ENCODE measurements at places on chromosomes 5 and 9. TPM values are rescaled to one million over a fixed set of nuclear protein-coding genes. Genes with fewer than 3 reads are reported as not detected.

DNA sequence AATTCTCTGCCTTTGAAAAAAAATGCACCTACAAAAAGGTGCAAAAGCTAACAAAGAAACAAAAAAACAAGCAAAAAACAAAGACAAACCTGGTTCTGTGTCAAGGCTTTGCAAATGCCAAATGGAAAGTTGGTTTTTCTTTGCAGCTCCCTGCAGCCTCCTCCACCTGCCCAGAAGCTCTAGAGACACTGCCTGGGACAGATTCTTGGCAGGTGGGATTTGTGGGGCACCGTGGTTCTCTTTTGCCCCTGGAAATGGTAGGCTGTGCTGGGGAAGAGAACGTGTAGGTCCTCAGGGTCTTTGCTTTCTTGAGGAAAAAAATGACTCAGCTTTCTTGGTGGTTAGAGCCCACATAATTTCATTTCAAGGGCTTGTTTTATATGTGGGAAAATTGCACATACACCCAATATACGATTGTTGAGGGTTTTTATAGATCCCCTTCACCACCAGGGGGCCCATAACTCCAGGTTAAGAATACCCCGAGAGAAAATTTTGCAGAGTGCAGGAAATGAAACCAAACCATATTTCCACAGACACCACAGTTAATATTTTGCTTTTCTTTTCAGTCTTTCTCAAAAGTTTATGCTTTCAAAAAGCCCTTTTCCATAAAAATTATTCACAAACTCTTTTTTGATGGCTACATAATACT is 58.7 kb downstream of the NXNL2 start:
- no peaks in the 10 kb centered on the region for H3K36me3 ChIP-seq

The NXNL2 gene
- 0.32 TPM for total RNA-seq

DNA sequence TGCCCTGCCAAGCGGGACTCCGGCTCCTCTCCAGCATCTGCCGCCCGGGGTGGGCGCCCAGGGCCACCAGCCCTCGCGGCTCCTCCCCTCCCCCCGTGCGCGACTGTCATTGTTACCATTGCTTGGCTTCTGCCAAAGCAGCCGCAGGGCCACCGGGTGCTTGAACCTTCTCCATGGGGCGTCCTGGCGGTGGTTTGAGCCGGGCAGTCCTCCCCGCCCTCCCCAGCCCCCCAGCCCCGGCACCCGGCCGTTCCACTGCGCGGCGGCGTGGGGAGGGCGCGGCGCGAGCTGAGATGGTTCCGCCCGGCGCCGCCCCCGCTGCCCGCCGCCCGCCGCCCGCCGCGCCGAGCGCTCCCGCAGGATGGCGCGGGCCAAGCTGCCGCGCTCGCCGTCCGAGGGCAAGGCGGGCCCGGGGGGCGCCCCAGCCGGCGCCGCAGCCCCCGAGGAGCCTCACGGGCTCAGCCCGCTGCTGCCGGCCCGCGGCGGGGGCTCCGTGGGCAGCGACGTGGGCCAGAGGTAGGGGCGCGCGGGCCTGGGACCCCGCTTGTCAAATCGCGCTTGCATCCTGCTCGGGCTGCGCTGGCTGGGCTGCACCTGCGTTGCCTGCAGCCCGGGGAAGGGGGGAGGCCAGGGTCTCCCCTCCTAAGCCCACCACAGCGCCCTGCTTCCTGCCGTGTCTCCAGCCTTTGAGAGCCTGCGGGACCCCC is 34.4 kb downstream of the KCNT1 start:
- H3K4me1 ChIP-seq = no peaks in the 10 kb centered on the region
- no peak for DNase-seq

DNA sequence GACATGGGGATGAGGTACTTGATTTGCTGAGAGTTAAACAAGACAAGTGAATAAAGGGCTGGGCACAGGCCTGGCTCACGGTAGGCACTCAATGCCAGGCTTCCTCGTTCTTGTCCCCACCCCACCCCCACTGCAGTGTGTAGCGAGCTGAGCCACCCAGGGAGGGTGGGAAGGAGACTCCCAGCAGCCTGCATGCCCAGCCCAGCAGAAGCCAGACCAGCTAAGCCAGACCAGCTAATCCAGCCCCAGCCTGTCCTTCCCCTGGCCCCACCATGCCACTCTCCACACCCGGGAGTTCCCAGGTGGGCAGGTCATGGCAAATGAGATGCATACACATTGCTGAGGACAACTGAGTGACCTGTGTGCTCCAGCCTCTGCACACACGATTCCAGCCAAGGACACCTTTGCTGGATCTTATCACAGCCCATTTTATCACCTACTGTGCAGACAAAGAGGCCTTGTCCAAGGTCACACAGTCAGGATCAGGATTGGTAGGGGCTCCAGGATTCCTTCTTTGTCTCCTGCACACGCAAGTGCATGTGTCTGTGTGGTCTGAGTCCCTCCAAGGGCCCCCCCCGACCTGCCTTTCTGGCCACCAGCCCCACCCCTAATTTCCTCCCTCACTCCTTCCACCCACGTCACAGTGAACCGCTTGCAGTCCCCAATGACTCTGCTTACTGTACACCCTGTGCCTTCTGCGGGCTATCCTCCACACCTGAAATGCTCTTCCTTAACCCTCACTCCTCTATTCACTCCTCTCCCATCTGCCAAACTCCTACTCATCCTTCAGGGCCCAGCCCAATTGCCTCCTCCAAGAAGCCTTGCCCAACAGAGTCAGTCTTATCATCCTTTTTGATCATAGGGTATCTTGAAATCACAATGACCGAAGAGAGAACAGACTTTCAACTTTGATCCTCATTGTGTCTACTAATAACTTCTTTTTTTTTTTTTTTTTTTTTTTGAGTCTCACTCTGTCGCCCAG is 26.6 kb downstream of the DUSP1 start:
- H3K4me3 ChIP-seq = no peak overlapping the region
- H3K4me1 ChIP-seq = peaks cover 22% of the 10 kb centered on the region
- no peaks in the 10 kb centered on the region for H3K36me3 ChIP-seq
- DNase-seq = no peak

The ADCY2 gene
- not detected for total RNA-seq

Measured in osteocyte (in vitro differentiated cells).